ENCODE measurements at places on chromosomes 7 and 10. TPM values are rescaled to one million over a fixed set of nuclear protein-coding genes. Genes with fewer than 3 reads are reported as not detected.

- no peak for DNase-seq
Observed at GRCh38 chr7:28328146-28328545, 84.2 kb upstream of the CREB5 start.

GRCh38 chr7:149714910-149715471, 58.4 kb downstream of the ZNF467 start:
- DNase-seq: no peak

DNA sequence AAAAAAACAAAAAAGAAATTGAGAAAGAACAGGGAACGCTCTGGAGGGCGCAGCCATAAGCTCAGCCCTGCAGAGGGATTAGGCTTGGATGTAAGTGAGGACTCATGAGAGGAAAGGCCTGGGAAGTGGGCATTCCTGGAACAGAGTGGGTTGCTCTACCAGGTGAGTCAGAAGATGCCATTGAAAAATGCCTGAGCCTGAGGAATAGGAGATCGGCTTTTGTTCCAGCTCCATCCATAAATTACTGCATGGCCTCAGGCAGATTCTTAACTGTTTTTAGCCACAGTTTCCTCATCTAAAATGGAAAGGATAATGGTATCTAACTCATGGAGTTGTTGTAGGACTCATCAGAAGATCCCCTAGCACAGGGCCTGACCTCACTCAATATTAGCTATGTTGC, 1.1 kb upstream of the RGR start:
- no peak for DNase-seq

GRCh38 chr10:97018251-97019212, 167.2 kb downstream of the SLIT1 start:
- DNase-seq: no peak

GRCh38 chr7:99499371-99499720, 735 bp downstream of the ZNF394 start:
- DNase-seq: no peak

CXCL12 gene
- not detected for total RNA-seq

GRCh38 chr10:92550924-92551323, 23.0 kb downstream of the IDE start:
- no peak for DNase-seq
